ENCODE measurements at places on chromosomes 5 and 9.

- no peak for DNase-seq
Observed at GRCh38 chr5:135942202-135942771, 12.5 kb downstream of the LECT2 start.

GRCh38 chr5:10151656-10152055, 98.0 kb downstream of the ATPSCKMT start:
- no peak for DNase-seq

- no peak for DNase-seq
Observed at GRCh38 chr9:68505681-68506409, 34.8 kb downstream of the TMEM252 start.

DNA sequence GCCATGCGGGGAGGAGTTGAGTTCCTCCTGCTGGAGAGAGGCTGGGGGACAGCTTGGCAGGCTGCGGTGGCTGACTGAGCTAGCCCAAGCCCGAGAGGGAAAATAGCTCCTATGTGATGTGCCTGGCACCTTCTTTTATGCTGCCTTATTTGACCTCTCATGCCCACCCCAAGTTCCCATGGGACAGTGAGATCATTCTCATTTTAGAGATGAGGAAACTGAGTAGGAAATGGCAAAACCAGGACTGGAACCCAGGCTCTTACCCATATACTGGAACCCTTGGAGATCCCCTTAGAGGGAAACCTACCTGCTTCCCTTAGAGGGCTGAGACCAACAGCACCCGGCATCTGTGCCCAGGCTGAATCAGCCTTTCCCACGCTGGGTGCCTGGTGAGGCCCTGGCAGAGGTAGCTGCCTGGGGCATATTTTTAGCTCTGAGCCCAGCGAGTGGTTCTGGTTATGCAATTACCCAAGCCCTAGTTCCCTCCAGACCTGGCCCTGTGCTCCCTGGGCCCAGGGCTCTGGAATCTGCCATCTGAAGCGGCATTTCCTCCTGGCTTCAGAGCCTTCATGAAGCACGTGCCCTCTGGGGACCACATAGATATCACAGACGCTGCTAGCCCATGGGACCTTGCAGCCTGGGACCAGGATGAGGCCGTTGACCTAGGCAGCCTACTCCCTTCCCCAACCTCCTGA, 23.6 kb downstream of the COL27A1 start:
- no peak for DNase-seq

DNA sequence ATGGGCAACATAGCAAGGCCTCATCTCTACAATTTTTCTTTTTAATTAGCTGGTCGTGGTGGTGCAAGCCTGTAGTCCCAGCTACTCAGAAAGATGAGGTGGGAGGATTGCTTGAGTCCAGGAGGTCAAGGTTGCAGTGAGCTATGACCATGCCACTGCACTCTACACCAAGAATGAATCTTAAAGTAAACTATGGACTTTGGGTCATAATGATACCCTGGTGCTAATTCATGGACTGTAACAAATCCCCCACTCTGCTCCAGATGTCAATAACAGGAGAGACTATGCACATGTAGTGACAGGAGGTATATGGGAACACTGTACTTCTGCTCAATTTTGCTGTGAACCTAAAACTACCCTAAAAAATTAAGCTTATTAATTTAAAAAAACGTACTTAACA, 155.4 kb downstream of the CEMIP2 start:
- DNase-seq: no peak

GRCh38 chr5:77012601-77013000, 17.6 kb upstream of the AGGF1 start:
- DNase-seq: no peak

GRCh38 chr9:90062982-90063381, 458.2 kb downstream of the GADD45G start:
- no peak for DNase-seq

GRCh38 chr5:107878661-107879060, 207.9 kb upstream of the EFNA5 start:
- no peak for DNase-seq

DNA sequence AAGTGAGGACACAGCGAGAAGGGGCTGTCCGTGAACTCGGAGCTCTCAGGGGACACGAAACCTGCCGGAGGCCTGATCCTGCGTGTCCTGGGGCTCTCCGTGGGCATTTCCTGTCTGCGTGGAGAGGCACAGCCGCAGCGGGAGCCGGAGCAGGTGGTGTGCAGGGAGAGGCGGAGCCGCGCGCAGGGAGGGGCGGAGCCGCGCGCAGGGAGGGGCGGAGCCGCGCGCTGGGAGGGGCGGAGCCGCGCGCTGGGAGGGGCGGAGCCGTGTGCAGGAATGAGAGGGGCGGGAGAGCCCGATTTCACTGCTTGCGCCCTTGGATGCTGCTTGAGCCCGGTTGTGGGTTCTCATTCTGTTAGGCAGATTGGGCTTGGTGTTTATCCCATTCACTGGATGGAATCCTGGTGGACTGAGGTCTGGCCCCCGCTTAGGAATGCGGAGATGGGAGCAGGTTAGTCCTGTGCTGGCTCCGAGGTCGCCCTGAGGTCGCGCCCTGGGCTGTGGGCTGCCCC, 26.7 kb downstream of the NDUFS6 start:
- DNase-seq: no peak

DNA sequence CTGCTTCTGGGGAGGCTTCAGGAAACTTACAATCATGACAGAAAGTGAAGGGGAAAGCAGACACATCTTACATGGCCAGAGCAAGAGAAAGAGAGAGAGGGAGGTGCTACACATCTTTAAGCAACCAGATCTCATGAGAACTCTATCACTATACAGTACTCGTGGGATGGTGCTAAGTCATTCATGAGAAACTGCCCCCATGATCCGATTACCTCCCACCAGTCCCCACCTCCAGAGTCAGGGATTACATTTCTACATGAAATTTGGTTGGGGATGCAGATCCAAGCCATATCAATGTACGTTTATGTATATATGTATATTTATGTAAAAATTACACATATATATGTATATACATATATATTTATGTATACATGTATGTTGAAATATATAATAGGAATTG, 54.4 kb upstream of the CCDC112 start:
- no peak for DNase-seq

GRCh38 chr5:71586052-71586940, 844 bp upstream of the MCCC2 start:
- DNase-seq: no peak

- no peak for DNase-seq
Observed at GRCh38 chr5:124511791-124512190, 234.6 kb downstream of the ZNF608 start.

DNA sequence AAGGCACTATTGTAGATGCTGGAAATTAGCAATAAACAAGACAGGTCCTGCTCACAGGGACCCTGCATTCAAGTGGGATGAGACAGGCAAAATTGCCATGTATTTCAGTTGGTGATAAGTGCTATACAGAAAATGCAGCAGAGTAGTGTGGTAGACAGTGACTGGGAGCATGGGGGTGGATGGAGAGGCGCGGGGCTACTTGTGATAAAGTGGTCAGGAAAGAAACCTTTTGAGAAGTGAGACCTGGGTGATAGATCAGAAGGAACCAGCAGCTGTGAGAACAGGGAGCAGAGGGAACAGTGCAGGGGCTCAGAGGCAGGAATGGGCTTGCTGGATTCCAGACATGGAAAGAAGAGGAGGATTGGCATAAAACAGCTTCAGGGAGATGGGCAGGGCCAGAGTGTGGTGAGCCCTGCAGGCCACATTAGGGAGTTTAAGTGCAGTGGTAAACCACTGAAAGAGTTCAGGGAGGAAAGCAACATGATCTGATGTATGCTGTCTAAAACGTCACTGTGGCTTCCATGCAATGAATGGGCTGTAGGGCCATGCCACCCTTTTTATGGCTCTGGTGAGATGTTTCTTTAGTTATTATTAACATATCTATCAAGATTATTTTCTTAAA, 7.3 kb downstream of the CRHBP start:
- DNase-seq: no peak

DNA sequence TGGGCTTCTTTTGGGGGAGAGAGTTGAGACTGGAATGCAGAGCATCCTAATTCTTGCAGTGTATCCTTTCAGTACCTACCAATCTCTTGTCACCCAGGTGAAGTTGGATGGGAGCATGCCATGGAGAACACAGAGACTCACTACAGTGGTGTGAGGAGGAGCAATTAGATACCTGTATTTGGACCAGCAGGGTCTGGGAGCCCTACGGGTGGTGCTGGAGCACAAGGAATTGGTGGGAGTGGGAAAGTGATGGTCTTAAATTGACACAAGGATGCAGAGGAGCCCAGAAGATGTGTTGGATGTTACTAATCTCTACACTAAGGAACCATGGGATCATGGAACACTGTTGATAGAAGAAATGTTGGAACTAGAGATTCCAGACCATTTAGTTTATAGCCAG, 212.7 kb downstream of the CHSY3 start:
- no peak for DNase-seq

GRCh38 chr5:67021962-67022361, 174.6 kb downstream of the CD180 start:
- DNase-seq: no peak

DNA sequence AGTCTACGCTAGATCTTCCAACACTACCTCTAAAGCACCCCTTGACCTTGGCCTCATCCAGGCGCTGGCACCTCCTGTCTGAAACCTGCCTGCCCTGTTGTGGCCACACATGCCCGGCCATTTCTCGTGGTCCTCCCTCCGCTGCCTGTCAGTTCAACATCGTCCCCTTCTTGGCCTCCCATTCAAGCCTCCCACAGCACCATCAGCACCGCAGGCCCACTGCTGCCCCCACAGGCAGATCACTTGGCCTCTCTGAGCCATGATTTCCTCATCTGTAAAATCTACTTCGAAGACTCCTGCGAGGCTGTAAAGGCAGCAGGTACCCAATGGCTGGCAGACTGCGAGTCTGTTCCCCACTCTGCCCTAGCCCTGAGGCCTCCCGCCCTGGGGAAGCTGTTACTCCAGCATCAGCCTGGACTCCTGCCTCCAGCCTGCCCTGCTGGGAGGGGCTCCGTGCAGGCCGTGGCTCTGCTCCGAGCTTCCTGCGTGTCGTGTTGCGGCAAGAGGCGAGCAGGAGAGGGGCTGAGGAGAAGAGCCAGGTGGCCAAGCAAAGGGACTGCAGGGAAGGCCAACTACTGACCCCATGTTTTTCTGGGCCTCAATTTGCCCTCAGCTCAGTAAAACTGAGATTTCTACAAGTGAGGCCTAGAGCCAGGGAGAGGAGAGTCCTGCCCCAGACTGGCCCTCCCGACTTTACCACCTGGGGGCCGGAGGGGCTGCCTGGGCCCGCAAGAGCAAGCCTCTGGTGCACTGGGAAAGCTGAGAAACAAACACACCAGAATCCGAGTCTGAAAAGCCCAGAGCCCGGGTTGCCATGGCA, 70.5 kb upstream of the LRRTM2 start:
- DNase-seq: no peak

DNA sequence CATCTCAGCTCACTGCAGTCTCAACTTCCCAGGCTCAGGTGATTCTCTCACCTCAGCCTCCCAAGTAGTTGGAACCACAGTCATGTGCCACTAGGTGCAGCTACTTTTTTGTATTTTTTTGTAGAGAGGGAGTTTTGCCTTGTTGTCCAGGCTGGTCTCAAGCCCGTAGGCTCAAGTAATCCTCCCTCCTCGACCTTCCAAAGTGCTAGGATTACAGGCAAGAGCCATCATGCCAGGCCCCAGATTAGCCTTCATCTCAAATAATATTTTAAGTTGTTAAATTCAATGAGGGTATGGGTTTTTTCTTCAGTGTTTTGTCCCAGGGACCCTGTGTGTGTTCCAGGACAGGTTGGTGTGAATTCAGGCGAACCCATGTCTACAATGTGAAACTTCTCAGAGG, 12.5 kb upstream of the RFESD start:
- no peak for DNase-seq

GRCh38 chr9:35714579-35715252, 17.3 kb downstream of the TLN1 start:
- DNase-seq: no peak

DNA sequence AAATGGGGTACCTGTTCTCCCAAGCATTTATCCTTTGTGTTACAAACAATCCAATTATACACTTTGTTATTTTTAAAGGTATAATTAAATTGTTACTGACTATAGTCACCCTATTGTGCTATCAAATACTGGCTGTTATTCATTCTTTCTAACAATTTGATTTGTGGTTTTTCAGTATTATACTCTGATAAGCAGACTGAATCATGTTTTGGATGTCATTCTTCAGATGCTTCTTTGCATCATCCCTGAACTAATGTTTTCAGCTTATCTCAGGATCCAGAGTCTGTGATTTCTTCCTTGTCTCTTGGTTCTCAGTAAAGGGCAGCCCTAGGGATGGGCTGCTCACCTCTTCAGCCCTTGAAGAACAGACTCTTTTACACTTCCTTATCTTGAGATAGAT, 177.8 kb upstream of the SGCD start:
- DNase-seq: no peak

DNA sequence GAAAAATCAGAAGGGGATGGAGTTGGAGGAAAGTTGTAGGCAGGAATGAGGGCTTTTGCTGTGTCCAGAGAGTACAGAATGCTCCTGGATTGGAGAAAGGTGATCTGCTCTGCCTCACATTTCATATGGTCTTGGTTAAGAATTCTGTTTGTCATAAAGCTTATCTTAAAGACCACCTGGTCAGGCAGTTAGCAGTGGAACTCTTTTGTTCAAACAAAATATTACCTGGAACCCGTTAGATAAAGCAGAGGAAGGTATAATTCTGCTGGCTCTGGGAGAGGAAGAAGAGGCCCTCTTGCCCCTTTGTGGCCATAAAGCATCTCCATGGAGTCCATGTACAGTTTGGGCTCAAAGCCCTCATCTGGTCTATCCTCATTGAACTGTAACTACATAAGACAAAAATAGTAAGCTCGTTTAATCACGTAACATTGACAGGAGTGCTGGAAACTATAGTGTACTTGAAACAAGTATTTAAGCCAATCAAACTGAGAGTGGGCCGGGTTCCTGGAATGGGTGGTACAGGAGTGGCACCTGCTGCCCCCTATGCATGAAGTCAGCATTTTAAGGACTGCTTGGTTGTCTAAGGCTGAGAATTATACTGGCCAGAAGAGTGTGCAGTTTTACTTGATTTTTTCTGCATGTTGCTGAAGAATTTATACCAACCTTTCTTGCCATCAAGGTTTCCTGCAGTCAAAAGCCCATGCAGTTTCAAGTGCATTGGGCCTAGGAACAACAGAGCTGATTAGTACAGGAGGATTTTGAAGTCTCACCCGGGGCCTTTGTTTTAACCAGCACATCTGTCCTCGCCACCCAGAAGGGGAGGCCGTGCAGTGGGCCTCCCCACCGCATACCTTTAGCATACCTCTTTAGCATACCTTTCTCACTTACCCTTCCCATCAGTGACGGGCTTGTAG, 39.9 kb downstream of the STXBP1 start:
- DNase-seq: no peak
